Astrocyte (in vitro differentiated cells and primary cell): ENCODE measurements at places on chromosomes 4 and X.

DNA sequence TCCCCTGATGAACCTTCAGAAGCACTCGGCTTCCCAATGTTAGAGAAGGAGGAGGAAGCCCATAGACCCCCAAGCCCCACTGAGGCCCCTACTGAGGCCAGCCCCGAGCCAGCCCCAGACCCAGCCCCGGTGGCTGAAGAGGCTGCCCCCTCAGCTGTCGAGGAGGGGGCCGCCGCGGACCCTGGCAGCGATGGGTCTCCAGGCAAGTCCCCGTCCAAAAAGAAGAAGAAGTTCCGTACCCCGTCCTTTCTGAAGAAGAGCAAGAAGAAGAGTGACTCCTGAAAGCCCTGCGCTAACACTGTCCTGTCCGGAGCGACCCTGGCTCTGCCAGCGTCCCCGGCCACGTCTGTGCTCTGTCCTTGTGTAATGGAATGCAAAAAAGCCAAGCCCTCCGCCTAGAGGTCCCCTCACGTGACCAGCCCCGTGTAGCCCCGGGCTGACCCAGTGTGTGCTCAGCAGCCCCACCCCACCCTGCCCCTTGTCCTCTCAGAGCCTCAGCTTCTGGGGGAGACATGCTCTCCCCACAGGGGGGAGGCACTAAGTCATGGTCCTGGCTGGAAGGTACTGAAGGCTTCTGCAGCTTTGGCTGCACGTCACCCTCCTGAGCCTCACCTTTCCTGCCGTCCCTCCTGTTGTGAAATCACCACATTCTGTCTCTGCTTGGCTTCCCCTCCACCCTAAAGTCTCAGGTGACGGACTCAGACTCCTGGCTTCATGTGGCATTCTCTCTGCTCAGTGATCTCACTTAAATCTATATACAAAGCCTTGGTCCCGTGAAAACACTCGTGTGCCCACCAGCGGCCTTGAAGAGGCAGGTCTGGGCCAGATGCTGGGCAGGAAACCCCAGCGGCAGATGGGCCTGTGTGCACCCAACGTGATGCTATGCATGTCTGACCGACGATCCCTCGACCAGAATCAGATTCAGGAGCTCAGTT is 34.7 kb downstream of the NOP14 start:
- no peak for DNase-seq

- DNase-seq = peak; percentile 61
These were observed 177.9 kb downstream of the CBR4 start for GRCh38 chr4:168831919-168832762.

GRCh38 chrX:129678614-129679195 is 23.9 kb upstream of the APLN start:
- no peak for DNase-seq

DNA sequence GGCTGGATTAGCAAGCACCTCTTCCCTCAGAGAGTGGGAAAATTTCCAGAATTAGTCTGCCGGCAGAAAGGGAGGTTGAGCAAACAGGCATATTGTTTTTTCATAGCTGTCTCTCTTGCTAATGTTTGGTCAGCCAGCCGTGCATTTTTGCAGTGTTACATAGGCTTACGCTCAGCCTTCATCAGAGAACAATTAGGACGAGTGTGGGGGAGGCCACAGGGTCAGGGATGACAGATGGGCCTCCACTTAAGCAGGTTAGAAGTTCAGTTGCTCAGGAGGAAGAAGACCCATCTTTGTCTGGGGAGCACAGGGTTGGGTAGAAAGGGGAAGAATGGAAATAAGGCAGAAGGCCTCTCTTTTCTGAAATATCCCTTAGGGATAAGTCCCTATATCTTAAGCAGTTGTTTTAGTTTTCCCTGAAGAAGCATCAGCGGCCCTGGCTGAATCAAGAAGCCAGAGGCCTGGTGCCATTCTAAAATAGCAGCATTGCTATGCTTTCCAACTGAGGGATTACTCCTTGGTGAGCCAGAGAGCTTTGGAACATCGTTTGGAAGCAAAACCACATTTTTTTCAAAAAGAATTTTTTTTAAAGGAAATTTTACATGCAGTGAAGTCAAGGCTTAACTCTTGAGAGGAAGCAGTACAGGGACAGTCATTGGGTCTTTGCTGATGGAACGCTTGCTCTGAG is 118.8 kb downstream of the SMIM20 start:
- peak; percentile 97 for DNase-seq

GRCh38 chrX:40651620-40652223 is 4.4 kb upstream of the CXorf38 start:
- peak; percentile 29 for DNase-seq

GRCh38 chr4:121669163-121669550 is 27.6 kb downstream of the ANXA5 start:
- DNase-seq = peak; percentile 71

- DNase-seq = peak; percentile 26
These were observed 325.9 kb downstream of the EPHA5 start for GRCh38 chr4:65344278-65344825.

DNA sequence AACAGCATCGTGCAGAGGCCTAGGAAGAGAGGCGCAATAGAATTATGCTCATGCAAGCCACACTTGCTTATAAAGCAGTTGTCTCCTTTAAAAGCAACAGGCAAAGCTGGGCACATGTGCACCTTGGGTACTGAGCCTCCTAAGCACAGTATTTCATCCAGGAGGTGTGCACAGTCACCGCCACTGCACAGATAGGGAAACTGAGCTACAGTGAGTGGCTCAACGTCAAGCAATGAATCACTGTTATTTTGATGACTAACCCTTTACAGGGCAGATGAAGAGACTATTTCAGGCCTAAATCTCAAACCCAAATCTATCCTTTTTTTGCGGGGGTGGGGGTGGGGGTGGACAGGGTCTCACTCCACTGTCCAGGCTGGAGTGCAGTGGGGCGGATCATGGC is 42.3 kb downstream of the BCOR start:
- DNase-seq = peak; percentile 9
